ENCODE measurements at places on chromosomes 3 and 15. TPM values are rescaled to one million over a fixed set of nuclear protein-coding genes. Genes with fewer than 3 reads are reported as not detected.
A peak's percentile ranks its signal among the peaks of the same experiment; 100 is the strongest.

DNAH12 gene
- 0.09 TPM for total RNA-seq

- DNase-seq: no peak
- H3K27ac ChIP-seq: no peak overlapping the region
- H3K27me3 ChIP-seq: no peaks in the 10 kb centered on the region
Measured at GRCh38 chr3:112776000-112776399, 70.7 kb downstream of the CD200R1L start.

DNA sequence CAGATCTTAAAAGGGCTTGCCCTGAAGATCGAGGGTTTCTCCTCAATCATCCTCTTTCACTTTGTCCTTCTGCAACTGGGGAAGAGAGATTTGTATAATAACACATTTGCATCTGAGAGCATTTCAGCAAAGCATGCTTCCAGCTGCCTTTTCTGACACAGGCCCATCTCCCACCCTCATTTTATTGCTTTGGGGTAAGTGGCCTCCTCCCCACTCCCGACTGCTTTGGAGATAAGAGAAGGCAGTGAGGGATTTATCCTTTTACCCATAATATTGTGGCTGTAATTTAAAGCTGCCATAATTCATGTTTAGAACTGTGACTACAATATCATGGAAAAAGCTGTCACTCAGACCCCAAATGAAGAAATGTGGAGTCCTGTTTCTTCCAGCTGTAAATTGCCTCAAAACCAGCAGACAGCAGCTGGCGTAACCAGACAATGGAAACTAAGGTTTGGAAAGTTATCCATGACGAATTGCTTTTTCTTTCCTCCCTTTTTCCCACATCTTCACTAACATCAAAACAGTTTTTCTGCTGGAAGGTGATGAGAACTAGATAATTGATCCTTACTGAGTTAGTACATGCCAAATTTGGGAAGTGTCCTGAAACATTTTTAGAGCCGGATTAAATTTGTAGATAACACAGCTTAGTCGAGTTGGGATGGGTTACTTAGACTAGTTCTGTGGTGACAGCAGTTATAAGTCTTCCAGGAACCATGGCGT, 104.2 kb upstream of the PFN2 start:
- H3K27ac ChIP-seq: no peak overlapping the region
- no peaks in the 10 kb centered on the region for H3K27me3 ChIP-seq
- H3K4me3 ChIP-seq: no peak overlapping the region
- H3K36me3 ChIP-seq: peaks cover 2% of the 10 kb centered on the region
- no peak for DNase-seq

DNA sequence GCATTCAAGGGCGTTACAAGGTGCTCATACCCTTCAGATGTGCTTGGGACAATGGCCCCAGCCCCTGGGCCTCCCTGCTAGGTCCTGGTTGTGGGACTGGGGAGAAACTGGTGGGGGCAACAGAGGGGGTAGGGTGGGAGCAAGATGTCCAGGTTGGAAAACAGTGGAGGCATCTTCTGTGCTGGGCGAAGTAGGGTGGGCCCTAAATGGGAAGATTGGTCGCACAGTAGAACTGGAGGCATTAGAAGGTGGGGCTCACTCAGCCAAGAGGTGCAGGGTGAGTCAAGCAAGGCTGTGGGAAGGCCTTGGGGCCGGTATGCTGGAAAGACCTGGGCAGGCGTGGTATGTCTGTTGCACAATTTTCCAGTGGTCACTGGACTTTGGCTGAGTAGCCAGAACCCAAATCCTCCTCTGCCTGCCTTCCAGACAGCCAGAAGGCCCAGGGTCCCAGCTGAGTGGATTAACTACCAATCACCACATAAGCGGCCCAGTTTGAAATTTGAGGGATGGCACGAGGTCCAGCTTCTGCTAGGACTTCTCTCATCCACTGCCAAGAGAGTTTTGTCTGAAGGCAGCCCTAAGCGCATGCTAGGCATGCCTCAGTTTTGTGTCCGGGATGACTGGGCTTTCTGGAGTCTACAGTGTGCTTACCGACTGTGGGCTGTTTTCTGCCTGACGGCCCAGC, 74.5 kb downstream of the LSM3 start:
- peaks cover 54% of the 10 kb centered on the region for H3K4me1 ChIP-seq
- H3K27ac ChIP-seq: peak overlapping the region; percentile 53
- H3K4me3 ChIP-seq: no peak overlapping the region
- no peaks in the 10 kb centered on the region for H3K27me3 ChIP-seq
- DNase-seq: no peak

ANKRD34C gene
- total RNA-seq: not detected

SEMA3F gene
- total RNA-seq: 5.8 TPM

- peaks cover 6% of the 10 kb centered on the region for H3K4me1 ChIP-seq
- H3K4me3 ChIP-seq: no peak overlapping the region
- no peaks in the 10 kb centered on the region for H3K27me3 ChIP-seq
Measured at GRCh38 chr15:87781959-87782625, 474.4 kb downstream of the NTRK3 start.

WDR93 gene
- total RNA-seq: not detected

PLSCR2 gene
- total RNA-seq: not detected

GRCh38 chr3:45992821-45993221, 2.8 kb downstream of the FYCO1 start:
- DNase-seq: no peak
- H3K4me3 ChIP-seq: peak overlapping the region; percentile 77
- H3K27ac ChIP-seq: no peak overlapping the region

DNA sequence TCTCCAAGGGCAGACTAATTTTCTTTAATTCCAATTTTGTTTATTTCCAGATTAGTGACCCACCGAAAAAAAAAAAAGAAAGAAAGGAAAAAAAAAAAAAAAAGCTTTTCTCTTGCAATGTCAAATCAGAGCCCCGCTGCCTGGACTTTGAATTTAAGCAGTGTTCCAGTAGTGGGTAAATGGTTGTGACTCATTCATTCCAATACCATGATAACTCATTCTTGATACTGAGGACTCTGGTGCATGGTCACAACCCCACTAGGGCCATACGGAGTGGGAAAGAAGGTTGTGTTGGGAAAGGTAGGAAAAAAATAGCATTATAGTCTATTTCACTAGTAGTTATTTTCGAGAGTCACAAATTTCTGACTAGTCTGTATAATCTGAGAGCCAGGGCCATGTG, 59.1 kb upstream of the COL8A1 start:
- no peak for DNase-seq
- H3K4me1 ChIP-seq: no peaks in the 10 kb centered on the region
- no peak overlapping the region for H3K27ac ChIP-seq
- H3K4me3 ChIP-seq: no peak overlapping the region
- no peaks in the 10 kb centered on the region for H3K36me3 ChIP-seq

DNA sequence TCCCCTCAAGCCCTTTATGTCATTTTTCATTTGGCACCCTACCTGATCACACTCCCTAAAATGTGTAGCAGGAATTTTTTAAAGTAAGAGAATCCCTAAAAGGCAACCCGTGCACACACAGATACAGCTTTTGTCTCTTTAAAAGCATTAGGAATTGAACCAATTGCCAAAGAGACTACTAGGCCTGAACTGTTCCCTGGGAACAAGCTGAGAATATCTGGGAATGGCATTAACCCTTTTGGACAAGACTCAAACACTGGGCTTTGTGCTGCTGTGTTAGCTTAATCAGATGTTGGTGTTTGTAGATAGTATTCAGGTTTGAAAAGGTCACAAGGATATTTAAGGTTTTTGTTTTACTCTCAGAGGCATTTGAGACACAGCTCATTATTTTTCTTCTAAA, 414.4 kb upstream of the PDZRN3 start:
- peaks cover 2% of the 10 kb centered on the region for H3K27me3 ChIP-seq
- H3K4me1 ChIP-seq: no peaks in the 10 kb centered on the region
- no peak overlapping the region for H3K4me3 ChIP-seq
- no peaks in the 10 kb centered on the region for H3K36me3 ChIP-seq

DNA sequence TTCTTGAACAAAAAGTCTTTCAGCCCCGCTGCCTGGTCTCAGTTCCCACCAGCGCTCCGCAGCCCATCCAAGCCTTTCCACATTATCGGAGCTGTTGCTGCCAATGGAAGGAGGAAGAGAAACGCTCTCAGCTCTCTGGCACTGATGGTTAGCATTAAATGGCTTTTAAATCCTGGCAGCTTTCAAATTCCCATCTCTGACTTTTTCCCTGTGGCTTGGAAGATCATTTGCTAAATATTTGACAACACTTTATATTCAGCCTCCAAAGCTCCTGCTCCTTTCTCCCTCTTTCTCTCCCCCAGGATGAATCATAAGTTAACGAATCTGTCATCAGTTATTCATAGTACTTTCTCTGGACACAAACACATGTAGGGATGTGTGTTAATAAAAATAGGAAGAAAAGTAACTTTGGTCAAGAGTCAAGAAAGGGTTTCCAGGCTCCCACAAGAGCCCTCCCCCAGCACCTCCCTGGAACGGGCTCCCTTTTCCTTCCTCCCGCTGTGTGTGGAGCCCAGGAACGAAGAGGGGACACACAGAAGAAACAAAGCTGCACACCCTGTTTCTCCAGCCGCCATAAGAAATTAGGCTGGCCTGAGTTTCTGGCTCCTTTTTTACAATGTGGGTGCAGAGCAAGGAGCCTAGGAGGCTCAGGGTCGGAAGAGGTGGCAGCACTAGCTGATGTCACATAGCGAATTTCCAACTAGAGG, 47.6 kb upstream of the TSEN2 start:
- peaks cover 4% of the 10 kb centered on the region for H3K4me1 ChIP-seq
- no peak overlapping the region for H3K4me3 ChIP-seq
- no peaks in the 10 kb centered on the region for H3K36me3 ChIP-seq
- DNase-seq: no peak
- H3K27me3 ChIP-seq: peaks cover 18% of the 10 kb centered on the region
- H3K27ac ChIP-seq: no peak overlapping the region

- H3K4me1 ChIP-seq: no peaks in the 10 kb centered on the region
- no peak overlapping the region for H3K4me3 ChIP-seq
- no peak for DNase-seq
- no peaks in the 10 kb centered on the region for H3K27me3 ChIP-seq
Measured at GRCh38 chr3:158774965-158775364, 26.9 kb upstream of the MFSD1 start.
